SK-N-MC (cell line): ENCODE measurements at places on chromosomes 7 and 10.

GRCh38 chr10:127186813-127187212, 9.6 kb downstream of the INSYN2A start:
- DNase-seq, result no peak

GRCh38 chr7:135733603-135734342, 5.8 kb upstream of the SLC13A4 start:
- DNase-seq, result no peak

DNA sequence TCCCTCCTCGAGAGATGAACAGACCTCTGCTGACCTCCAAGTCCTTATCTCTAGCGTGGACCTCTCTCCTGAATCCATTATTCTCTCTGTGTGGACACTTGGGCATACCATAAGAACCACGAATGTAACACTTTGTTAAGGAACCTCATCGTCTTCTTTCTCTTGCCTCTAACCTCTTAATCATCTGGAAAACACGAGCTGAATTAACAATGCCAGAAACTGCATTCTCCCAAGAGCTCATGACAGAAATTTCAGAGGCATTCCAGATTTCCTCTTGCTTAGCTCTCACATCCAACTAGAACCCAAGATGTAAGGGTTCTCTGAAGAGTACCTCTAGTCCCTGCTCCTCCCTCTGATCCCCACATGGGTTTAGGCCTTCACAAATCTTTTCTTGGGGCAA, 101.5 kb downstream of the TRIL start:
- DNase-seq, result no peak

DNA sequence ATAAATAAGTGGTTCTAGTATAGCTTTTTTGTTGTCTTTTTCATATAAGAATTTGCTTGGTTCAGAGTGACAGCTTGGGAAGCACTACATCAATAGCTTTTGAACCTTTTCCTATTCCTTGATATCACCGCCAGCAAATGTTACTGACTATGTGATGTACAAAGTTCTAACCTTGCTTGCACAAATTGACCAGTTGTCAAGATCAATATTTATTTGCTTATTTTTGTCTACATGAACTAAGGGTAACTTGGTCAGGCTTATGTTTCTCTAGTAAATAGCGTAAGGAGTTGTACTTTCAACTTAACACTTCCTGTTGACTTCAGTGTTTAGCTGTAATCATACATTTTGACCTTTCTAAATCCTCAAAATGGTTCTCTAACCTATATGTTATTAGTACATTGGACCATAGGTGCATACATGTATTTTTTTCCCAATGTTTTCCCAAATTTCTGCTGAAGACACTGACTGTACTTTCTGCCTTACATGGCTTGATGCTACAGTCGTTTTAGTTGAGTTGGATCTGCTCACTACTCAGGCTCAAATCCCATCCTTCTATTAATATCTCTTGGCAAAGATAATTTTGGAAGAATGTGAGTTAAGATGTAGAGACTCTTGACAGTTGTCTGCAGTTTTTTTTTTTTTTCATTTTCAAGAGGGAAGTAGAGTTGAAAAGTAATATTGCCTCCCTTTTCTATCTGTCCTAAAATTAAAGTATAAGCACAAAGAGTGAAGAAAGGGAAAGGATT, 239.1 kb upstream of the KAT6B start:
- DNase-seq, result no peak

DNA sequence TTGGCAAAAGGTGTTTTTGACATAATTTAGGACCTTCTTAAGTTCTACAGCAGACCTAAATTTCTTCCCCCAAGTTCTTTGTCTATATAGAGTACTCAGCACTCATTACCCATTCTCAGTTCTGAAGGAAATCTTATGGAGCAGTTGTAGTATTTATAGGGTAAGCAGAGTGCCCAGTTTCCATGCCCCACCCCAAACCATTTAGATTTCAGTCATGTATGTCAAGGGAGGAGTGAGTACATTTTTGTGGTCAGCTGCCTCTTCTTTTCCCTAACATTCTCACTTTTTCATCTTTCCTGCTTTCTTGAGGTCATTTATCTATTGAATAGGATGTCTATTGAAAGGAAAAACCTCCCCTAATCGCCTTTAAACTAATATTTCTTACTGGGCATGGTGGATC, 83.3 kb downstream of the KAT6B start:
- DNase-seq, result no peak

DNA sequence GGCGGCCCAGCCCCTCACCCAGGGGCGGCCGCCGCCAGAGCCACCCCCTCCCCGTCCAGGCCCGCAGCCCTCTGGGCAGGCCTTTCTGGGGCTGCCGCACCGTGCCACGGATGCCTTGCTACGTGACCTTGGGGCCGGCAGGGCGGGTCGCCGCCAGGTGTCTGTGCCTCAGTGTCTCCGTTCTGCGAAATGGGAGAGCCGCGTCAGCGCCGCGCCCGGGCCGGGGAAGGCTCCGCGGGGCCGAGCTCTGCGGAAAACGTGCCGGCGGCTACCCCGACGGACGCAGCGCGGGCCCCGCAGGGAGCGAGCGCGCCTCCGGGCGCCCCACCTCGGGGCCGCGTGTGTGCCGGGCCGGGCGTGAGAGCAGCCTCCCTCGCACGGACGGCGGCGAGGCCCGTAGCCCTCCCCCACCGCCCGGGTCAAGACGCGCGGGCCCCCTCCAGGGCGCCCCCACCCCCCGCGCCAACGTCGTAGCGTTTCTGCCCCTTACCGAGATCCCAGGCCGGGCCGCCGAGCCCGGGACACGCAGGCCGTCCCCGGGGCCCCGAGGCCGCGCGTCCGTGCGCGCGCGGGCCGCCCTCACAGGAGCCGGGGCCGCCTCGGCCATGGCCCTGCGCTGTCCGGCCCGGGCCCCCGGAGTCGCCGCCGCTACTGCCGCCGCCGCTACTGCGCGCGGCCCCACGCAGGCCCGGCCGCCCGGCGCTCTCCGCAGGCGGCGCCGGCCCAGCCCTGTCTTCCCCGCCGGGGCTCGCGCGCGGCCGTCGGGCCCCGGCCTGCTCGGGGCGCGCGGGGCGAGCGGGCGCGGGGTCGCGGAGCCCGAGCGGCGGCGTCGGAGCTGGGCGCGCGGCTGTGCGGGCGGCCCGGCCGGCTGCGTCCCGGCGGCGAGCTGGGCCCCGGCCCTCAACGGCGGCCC, 1.1 kb downstream of the ZNF777 start:
- no peak for DNase-seq

DNA sequence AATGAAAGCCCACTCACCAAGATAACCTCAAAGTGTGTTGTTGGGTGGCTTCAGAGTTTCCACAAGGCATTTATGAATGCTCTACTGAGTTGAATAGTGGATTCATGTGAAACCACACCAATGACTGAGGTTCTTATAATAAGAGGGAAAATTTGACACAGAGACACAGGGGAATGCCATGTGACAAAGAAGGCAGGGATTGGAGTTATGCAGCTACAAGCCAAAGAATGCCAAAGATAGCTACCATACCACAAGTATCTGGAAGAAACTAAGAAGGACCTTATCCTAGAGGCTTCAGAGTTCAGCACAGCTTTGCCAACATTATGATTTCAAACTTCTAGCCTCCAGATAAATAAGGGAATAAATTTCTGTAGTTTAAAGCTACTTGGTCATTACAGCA, 68.0 kb upstream of the PCDH15 start:
- DNase-seq, result no peak

DNA sequence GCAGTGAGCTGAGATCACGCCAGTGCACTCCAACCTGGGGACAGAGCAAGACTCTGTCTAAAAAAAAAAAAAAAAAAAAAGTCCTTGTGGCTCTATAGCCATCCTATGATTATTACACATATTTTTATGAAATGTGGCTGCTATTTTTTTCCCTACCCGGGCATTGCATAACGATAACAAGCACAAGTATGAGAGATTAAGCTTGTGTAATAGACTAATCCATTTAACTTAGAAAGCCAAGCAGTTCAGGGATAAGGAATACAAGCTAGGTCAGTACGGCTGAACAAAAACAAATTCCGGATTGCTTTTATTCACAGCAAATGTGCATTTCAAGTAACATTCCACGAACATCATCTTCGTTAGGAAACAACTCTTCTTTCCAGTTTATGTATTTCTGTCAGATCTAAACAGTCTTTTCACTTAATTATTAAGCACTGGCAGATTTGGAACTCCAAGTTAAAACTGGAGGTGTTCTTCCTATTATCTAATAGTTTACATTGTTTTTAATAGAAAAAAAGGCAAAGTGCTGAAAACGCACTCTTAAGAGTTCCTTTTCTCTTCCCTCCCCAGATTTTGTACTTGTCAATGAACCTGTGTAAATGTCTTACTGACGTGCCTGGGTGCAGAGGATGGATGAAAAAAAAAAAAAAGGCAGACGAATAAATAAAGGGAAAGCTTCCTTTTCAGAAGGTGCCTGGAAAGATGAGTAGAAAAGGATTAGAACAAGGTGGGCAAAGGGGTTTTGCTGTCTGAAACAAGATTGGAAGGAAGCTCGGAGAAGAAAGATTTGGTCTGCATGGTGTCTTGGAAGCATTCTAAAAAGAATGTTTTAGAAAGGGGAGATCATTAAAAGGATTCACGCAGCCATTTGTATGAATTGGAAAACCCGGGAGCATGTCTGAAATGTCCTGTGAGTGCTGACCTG, 81.1 kb downstream of the PRTFDC1 start:
- DNase-seq, result no peak

DNA sequence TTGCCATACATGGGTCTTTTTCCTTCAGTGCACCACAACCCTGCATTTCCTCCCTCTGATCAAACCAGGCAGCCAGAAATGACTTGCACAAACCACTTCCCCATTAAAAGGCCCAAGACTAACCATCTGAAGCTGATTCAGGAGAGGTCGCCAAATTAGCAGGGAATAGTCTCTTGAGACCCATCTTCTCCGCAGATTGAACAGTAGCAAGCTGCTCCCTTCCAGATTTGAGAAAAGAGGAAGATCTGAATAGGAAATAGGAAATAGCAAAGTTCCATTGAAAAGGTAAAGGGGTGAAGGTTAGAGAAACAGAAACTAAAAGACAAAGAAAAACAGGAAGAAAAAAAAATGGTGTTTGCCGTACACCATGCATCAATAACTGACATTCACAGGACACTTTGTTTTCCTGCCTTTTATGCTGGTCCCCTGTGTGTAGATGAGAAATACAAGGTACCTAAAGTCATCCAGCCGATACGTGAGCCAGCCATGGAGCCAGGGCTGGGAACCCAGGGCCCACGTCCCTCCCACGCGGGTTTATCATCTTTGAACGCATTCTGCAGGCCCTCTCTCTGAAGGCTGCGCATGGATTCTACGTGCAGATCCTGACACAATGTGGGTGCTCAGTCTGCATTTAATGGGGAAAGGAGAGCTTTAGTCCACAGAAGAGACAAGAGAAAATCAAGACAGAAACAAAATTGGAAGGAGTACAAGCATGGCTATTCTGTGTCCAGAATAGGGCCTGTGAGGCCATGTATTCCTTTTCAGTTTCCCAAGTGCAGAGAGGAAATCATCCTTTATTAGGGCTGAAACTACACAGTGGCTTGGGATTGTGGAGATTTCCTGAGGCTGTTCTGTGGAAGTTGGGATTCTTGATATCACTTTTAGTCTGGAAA, 268.4 kb upstream of the NPVF start:
- DNase-seq, result no peak

GRCh38 chr7:151484971-151485707, 34.6 kb downstream of the RHEB start:
- no peak for DNase-seq

DNA sequence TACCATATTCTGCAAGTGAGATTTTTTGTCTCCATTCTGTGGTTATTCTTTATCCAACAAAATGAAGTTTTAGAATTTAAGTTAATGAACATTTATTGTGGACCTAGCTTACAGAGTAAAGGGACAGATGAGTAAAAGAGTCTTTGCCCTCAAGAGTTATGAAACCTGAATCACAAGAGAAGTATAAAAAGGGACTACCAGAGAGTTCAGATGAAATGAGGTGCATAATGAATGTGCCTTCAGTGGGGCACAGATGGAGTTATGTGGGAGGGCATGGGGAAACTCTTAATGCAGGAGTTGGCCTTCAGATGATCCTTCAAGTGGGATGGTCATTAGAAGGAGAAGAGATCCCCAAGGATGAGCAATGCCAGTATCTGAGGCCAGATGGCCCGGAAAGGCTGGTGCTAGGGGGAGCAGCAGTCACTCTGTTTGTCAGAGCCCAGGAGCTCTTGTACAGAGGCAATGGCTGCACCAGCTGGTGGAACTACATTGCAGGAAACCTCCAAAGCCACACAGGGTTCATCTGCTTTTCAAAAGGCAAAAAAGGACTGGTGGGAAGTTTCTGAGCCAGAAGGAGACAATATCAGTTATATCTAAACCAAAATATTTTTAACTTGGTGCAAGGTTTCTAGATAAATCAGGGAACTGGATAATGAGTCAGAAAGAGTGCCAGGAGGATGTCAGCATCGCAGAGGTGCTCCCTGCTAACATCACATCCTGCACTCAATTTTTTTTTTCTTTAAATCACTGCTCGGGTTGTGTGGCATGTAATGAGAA, 162.0 kb downstream of the KLF6 start:
- DNase-seq, result no peak

DNA sequence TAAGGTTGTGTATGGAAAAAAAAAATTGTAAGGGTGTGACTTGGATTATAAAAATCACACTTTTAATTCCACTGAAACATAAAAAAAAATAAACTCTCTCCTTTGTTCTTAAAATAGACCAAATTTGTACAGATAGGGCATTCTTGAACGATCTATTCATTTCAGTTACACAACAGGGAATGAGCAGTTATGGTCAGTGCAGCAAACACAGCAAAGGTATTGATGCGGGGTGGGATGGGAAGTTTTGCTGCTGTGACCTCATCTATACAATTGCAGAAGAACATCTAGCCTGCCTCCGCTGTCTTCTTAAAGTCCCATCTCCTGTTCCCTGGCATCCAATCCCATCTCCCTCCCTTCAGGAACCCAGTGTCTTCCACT, 580.2 kb downstream of the SUGCT start:
- DNase-seq, result no peak

GRCh38 chr10:98264378-98265065, 3.5 kb downstream of the LOXL4 start:
- no peak for DNase-seq

GRCh38 chr10:91745090-91745831, 53.0 kb upstream of the TNKS2 start:
- no peak for DNase-seq

DNA sequence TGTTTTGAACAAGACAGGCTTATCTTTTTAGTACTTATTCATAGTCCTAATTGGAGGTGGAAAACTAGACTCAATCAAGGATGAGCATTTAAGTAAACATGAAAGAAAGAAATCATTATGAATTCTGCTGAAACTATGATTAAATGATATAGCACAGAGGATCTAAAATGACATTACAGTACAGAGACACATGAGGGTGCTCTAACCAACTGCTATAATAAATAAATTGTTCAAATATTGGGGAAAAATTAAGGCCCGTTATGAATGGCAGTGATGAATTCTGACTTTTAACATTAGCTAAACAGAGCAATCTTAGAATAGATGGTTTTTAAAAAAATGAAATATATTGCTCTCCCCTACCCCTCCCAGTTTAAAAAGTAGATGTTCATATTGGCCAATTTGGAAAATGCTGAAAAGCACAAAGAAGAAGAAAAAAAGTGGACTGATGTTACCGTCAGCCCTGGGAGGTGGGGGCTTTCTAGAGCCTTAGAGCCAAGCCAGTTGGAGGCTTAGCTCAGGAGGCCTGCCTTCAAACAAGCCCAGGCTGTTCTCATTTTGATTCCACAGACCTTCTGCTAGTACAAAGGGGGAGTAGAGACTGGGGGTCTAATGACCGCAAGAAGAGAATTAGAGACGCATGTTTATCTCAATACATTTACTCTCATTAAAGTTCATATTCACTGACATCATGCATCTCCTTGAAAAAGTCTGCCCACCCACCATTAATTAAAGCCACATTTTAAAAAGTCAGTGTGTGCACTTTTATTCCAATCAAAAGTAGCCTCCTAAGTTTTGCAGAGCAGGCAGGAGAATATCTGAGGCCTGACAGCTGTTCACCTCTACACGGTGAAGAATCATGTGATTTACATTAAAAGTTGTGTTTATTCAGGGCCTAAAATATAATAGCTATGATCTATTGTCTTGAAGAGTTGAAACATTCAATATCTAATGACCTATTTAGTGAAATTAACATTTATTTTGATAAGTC, 10.0 kb downstream of the WNT2 start:
- DNase-seq, result no peak
